ENCODE measurements at places on chromosomes 6 and 20.

- DNase-seq, result no peak
These were observed 186.7 kb downstream of the BMP2 start for GRCh38 chr20:6954219-6954618.

GRCh38 chr6:121523628-121524027 lies 88.2 kb downstream of the GJA1 start:
- no peak for DNase-seq

DNA sequence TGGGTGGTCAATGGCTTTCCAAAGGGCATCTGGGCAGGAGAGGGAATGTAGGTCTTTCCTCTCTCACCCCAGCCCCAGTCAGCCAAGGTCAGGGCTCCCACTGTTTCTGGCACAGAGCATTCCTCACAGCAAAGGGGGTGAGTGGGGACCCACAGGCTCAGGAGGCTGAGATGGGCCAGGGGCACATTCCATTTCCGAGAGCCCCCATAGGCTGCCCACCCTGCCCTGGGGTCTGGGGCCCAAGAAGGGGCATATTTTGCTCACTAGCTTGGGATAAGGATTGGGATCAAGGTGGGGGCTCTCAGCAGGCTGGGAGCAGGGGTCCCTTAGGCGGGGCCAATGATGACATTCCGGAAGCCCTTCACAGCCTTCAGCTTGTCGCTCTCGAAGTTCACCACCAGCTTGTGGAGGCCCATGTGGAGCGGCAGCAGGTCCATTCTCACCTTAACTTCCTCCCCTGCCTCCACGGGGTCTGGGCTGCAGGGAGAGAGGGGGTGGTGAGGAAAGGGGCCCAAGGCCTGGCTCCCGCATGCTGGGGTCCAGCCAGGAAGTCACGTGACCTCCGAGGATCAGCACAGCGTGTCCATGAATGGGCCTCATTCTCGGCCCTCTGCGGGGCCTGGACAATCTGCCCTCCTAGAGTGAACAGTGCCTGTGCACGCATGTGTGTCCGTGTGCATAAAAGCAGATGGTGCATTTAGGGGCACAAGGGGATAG lies 35.0 kb downstream of the TGM2 start:
- no peak for DNase-seq

DNA sequence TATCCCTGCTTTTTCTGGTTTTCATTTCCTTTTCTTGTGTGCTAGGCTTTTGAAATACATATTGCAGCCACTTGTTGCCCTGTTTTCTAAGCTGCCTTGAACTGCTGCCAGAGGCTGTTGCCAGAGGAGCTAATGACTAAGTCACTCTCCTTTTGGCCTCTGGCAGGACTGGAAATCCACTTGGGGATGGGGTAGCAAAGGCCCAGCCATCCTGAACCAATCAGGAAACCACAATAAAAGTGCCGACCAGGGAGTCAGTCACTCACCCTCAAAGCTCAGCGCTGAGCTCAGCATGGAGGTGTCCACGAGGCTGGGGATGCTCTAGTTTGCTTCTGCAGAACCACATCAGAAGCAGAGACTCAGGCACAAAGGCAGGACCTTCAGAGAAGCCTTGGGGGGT lies 813.0 kb downstream of the DHX35 start:
- no peak for DNase-seq

- DNase-seq, result no peak
These were observed 20.3 kb downstream of the NFATC2 start for GRCh38 chr20:51522207-51522606.

GRCh38 chr6:104527761-104528415 lies 331.8 kb downstream of the HACE1 start:
- no peak for DNase-seq

DNA sequence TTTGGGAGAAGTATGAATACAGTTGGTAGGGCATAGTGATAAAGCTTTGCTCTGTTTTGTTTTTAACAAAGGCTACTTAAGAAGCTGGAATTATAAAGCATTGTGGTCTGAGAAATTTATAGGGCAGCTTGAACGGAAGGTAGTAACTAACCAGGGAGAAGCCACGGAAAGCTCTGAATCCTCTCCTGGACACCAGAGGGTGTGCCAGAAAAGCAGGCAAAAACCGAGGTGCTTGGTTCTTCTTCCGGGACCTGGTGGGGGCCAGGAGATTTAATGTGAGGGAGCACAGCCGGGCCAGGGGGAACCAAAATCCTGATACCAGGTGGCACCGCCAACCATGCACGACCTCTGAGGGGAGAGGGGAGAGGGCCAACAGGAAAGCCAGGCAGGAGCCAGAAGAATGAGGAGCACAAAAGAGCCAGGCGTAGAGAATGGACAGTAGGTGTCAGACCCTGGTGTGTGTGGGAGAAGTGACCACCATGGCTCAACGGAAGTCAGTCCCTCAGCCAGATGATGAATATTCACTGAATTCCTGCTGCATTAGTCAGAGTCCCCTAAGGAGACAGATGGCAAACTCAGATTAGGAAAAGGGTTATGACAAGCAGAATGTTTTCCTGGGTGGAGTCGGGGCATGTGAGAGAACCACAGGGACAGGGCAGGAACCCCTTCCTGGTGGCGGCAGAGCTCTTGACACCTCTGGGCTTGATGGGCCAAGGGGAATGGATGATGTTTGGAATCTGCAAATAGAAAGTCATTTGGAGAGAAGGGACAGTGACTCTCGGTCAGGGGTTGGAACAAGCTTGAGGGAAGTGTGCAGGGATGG lies 262.3 kb downstream of the ZNF217 start:
- no peak for DNase-seq

- no peak for DNase-seq
These were observed 52.6 kb upstream of the GCM1 start for GRCh38 chr6:53201270-53201669.

- no peak for DNase-seq
These were observed 133.8 kb upstream of the CCN2 start for GRCh38 chr6:132084811-132085509.

DNA sequence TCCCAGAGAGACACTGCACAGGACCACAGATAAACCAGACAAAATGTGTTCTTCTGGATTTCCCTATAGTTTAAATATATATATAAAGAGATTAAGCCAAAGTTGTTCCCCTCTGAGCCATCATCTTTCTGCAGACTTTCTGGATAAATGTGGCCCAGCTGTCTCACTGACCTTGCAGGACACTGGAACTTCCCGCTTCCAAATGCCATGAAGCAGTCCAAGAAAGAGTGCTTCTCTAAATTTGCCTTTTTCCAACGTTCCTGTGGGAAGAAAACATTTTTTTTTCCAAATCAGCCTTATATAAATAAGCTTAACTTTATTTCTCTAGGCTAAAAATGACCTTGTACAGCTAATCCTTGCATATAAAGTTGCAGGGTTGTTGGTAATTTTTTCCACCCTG lies 65.7 kb downstream of the CYP39A1 start:
- no peak for DNase-seq

DNA sequence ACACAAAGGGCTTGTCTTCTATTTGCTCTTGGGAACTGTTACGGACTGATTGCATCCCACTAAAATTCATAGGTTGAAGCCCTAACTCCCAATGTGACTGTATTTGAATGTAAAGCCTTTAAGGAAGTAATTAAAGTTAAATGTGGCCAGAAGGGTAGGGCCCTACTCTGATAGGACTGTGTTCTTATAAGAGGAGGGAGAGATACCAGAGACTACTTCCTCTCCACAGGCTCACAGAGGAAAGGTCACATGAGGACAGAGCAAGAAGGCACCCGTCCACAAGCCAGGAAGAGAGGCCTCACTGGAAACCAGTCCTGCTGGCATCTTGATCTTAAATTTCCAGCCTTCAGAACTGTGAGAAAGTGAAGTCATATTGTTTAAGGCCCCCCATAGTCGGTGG lies 211.9 kb downstream of the CDH26 start:
- DNase-seq, result no peak

GRCh38 chr20:21399005-21399475 lies 1.7 kb upstream of the NKX2-4 start:
- no peak for DNase-seq

DNA sequence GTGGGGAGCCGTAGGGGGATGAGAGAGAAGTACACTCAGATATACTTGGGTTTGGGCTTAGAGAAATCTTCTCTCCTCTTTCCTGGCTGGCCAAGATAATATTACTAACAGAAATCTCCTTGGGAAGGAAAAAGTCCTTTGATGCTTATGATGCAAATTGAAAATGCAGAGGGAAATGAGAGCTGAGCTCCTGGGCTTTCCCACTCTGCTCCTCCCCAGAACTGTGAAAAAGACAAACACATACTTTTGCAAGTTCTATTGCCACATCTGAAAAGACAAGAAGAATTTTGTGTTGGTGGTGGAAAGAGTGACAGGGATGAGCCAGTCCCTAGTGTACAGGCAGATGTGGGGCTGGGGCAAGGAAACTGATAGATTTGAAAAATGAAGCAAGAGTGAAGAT lies 185.9 kb downstream of the ANKRD60 start:
- DNase-seq, result no peak

- DNase-seq, result no peak
These were observed 43.0 kb upstream of the KCNK16 start for GRCh38 chr6:39365281-39366074.

DNA sequence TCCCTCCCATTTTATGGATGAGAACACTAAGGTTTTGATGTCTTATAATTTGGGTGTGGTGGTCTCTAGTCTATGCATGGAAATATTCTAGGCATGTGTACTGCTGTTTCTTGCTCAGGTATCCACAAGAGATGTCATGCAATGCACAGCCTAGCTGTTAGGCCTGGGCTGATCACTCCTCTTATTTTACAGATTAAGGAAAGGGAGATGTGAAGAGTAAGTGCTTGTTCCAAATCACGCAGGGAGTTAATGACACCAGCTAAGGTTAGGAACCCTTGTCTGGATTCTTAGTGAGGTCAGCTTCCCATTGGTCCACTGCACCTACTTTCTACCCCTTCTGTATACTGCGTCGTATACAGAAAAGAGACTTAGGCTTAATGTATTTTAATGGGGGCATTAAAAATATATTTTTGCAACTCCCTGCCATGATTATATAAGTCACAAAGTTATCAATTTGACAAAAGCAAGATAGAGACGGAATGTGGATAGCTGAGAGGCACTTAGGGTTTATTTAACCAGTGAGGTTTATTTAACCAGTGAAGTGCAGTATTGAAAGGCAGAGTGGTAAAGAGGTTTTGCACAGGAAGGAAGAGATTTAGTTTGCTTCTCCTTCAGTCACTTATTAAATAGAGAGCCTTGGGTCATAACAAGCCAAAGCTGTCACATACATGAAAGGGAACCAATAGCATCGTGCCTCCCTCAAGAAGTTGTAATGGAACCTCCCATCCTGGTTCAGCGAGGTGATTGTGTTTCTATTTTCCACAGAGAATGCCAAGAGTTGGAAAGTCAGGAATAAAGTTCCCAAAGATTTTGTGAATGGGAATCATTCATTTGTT lies 95.0 kb upstream of the FAM184A start:
- no peak for DNase-seq

GRCh38 chr6:32081168-32081990 lies 27.8 kb downstream of the TNXB start:
- DNase-seq, result no peak

- DNase-seq, result no peak
These were observed 8.6 kb upstream of the IP6K3 start for GRCh38 chr6:33755070-33755869.

DNA sequence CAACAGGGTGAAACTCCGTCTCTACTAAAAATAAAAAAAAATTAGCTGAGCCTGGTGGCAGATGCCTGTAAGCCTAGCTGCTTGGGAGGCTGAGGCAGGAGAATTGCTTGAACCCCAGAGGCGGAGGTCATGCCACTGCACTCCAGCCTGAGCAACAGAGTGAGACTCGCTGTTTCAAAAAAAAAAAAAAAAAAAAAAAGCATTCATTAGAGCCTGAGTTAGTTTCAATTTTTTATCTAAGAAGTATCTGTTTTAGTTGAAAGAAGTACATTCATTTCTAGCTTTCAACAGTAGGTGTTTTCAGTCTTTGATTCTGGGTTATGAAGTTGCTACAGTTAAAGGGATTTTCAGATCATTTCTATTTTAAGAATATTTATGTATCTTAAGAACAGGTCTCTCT lies 42.2 kb downstream of the ZNF292 start:
- DNase-seq, result no peak

GRCh38 chr6:83467620-83468036 lies 36.8 kb upstream of the ME1 start:
- no peak for DNase-seq

DNA sequence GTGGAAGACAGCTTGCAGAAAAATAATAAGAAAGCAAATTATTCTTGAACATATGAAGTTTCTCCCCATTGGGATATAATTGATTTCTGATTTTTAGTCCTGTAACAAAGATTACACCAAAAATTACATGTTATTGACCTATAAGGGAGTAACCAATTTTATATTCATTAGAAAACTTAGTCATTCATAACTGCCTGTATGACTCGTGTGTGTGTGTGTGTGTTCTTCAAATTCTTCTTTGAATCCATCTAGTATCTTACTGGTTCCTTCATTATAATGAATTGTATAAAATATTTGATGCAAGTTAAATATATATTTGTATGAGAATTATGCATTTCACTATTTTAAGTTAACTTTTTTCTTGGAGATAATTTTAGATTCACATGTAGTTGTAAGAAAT lies 310.4 kb downstream of the HAO1 start:
- no peak for DNase-seq

DNA sequence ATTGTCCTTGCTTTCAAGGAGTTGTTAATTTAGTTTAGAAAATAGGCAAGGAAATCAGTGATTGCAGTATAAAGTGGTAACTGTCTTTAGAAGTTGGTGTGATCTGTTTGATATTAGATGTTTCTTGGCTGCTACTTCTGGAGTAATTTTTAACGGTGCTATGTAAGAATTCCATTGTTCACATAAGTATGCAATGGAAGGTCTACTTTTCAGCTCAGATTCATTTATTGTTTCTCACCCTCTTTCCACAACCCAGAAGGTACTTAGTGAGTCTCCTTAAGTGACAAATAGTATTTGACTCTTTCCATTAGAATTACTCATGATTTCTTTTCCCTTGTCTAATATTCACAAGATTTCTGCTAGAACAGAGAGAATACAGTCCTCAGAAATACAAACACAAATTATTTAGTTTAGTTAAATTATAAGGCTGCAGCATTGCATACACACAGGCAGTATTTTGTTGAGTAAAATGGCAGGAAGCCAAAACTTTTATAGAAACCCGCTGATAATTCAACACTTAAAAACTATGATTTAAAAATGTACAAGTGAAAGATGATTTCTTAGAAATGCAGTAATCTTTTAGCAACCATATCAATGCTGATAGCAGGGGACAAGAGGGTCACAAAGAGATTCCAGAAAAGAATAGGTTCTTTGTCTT lies 554.3 kb downstream of the CD109 start:
- DNase-seq, result no peak

- DNase-seq, result no peak
These were observed 988 bp downstream of the UBE2V1 start for GRCh38 chr20:50111829-50112495.

DNA sequence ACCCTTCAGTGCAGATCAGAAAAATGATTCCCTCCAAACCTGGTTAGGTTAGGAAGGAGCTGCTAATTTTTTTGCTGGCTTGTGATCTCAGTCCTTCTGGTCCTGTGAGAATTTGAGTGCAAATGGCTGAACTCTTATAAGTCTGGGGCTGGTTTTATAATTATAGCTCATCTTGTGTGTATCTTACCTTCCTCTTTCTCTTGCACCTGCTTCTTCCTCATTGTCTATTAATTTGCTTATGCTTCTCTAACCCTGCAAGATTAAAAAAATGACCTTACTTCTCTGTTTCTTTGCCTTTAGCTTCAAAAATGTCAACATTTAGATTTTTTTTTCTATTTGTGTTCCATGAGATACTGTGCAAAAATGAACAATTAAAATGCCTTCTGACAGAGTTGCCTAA lies 576.2 kb downstream of the DHX35 start:
- DNase-seq, result no peak

- no peak for DNase-seq
These were observed 665.7 kb upstream of the GJE1 start for GRCh38 chr6:141467041-141467440.
